T-helper 17 cell (primary cell): ENCODE measurements at places on chromosomes 7 and 10.
A peak's percentile ranks its signal among the peaks of the same experiment; 100 is the strongest.

GRCh38 chr10:79981450-79982361, 32.8 kb upstream of the SFTPD start:
- peaks cover 12% of the 10 kb centered on the region for H3K36me3 ChIP-seq
- H3K27ac ChIP-seq, result no peak overlapping the region
- no peak for DNase-seq
- peaks cover 8% of the 10 kb centered on the region for H3K4me1 ChIP-seq
- H3K27me3 ChIP-seq, result peaks cover 73% of the 10 kb centered on the region

- no peak overlapping the region for H3K27ac ChIP-seq
- no peak for DNase-seq
- no peak overlapping the region for H3K4me3 ChIP-seq
Observed at GRCh38 chr7:55065511-55066229, 46.9 kb downstream of the EGFR start.

DNA sequence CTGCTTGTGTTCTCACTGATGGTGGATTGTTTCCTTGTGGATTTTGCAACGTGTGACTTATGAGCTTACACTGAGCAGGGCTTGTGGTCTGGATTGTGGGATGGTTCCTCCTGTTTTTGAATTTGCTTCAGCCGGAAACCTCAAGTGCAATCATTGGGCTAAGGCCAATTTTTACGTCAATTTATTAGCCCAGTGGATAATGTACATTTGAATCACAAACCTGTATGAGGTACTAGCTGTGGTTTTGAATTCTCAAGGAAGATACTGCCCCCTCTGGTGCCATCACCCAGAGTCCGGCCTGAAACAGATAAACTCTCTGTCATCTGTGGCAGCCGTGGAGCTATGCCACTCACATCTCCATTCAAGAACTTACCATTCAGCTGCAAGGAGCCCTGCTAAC, 7.3 kb upstream of the ZNF777 start:
- H3K36me3 ChIP-seq, result peaks cover 5% of the 10 kb centered on the region
- no peak overlapping the region for H3K27ac ChIP-seq
- H3K4me3 ChIP-seq, result no peak overlapping the region
- H3K27me3 ChIP-seq, result peaks cover 14% of the 10 kb centered on the region

DNA sequence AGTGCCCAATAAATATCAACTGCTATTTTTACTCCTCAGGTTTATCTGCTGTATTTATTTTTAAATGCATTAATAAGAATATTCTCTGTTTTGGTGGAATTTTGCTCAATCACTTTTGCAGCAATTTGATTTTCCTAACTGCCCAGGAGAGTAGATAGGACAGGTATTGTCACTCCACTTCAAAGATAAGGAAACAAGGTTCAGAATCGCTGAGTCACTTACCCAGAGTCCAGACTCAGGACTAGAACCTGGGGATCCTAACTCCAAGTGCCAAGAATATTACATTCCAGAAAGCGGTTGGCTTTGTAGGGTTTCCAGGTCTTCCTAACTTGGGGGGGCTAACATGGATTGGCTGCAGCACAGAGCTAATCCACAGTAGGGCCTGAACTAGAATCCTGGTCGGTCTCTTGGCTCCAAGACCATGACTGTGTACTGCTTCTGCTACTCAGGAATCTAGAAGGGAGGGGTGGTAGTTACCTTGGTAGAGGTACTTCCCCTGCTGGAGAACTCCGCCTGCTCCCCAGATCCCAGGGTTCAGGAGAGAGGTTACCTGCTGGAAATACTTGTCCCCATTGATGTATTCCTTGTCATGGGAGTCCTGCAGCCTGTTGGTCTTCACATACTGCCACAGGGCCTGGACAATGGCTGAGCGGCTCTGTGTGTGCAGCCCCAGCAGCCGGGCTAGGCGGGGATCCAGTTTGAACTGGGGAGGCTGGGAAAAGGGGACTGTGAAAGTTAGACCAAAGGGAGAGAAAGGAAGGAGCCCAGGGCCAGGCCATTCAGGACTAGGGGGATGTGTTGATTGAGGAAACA, 7.3 kb downstream of the SMARCD3 start:
- no peak overlapping the region for H3K4me3 ChIP-seq
- no peaks in the 10 kb centered on the region for H3K36me3 ChIP-seq
- peak overlapping the region; percentile 39 for H3K27ac ChIP-seq

GRCh38 chr10:104045151-104046089, 40.3 kb downstream of the COL17A1 start:
- peaks cover 4% of the 10 kb centered on the region for H3K27me3 ChIP-seq
- H3K4me3 ChIP-seq, result no peak overlapping the region
- no peaks in the 10 kb centered on the region for H3K36me3 ChIP-seq
- peaks cover 2% of the 10 kb centered on the region for H3K4me1 ChIP-seq
- no peak for DNase-seq

DNA sequence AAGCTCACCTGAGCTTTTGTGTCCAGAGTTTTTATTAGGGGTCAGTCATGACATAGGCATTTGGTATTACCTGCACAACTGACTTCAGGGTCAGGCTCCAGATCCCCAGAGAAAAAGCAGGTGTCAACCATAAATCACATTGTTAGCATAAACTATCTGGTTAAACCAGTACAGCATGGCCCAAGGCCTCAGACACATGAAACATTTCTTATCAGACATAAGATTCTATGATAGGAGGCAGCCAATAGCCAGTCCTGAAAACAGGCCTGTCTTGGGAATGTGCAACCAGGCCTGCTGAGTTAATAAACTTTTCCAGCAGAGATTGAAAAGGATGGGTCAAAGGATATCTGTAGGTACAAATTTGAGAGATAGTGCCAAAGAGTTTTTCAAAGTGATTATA, 116.1 kb downstream of the TPST1 start:
- H3K27me3 ChIP-seq, result no peaks in the 10 kb centered on the region
- H3K27ac ChIP-seq, result no peak overlapping the region

DNA sequence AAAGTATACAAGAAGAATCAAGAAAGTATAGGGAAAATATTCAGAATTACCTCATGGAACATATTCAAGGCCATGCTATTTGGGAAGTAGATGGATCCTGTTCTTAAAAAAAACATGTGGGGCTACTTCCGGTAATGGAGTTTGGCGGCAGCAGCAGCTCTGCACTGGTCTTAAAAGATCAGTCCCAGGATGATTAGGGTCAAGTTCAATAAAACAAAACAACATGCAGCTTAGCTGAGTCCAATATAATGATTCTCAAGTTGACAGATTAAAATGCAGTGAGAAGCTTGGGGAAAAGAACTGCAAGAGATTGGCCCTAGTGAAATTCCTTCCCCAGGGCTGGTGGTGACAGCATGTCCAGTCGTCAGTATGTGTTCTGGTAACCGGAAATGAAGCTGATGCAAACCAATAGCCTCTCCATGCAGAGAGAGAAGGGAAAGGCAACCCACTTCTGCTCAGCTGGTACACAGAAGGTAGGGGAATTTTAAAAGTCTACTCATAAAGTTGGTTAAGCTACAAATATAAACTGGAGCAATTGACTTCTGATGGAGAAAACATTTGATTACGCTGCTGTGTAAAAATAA, 305.1 kb upstream of the IMMP2L start:
- no peaks in the 10 kb centered on the region for H3K4me1 ChIP-seq
- no peaks in the 10 kb centered on the region for H3K36me3 ChIP-seq
- no peak for DNase-seq
- H3K4me3 ChIP-seq, result no peak overlapping the region

GRCh38 chr10:114822444-114823076, 980 bp downstream of the FHIP2A start:
- peaks cover 2% of the 10 kb centered on the region for H3K36me3 ChIP-seq
- H3K27me3 ChIP-seq, result no peaks in the 10 kb centered on the region
- peaks cover 34% of the 10 kb centered on the region for H3K4me1 ChIP-seq
- H3K27ac ChIP-seq, result peak overlapping the region; percentile 96
- peak overlapping the region; percentile 93 for H3K4me3 ChIP-seq

DNA sequence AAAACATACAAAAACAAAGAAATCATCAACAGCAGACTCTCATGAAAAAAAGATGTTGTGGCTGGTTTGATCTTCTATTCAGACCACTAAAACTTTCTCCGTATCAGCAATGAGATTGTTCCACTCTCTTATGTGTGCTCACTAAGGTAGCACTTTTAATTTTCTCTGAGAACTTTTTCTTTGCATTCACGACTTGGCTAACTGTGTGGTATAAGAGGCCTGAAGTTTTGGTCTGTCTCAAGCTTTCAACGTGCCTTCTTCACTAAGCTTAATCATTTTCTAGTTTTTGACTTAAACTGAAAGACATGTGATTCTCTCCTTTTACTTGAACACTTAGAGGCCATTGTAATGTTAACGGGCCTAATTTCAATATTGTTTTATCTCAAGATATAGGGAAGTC, 1231.6 kb downstream of the SORCS3 start:
- H3K36me3 ChIP-seq, result no peaks in the 10 kb centered on the region
- DNase-seq, result no peak
- H3K27me3 ChIP-seq, result no peaks in the 10 kb centered on the region

DNA sequence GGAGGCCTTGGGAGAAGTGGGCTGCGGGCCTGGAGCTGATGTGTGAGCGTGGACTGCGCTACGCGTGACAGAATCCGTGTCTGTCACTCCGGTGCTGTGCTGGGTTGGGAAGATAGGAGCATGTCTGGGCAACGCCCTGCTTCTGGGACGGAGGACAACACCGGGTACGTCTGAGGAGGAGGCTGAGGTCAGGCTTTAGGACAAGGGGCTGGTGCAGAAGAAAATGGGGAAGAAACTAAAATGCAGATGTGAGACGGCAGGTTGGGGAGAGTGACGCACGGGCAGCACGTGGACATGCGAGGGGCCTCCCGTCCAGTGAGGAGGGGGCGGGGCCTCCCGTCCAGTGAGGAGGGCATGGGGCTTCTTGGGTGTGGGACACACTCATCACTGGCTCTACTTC, 207.4 kb downstream of the DNAJB6 start:
- no peaks in the 10 kb centered on the region for H3K36me3 ChIP-seq
- no peak for DNase-seq
- H3K27ac ChIP-seq, result no peak overlapping the region
- H3K4me3 ChIP-seq, result no peak overlapping the region
- H3K27me3 ChIP-seq, result peaks cover 5% of the 10 kb centered on the region

DNA sequence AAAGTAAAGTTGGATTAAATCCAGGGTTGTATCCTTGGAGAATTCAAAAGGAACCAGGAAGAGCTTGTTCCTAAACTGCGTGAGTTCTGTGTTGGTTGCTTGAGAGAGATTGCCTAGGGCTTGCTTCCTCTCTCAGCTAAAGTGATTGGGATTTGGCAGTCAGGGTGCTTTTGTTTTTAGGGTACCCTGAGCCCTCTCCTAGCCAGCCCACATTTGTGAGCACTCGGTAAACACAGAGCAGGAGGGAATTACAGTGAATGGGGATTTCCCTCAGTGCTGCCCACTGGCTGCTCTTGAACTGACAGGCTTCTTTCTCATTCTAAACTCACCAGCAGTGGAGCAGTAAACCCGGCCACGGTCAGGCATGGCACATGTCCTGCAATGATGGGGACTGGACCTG, 146.9 kb downstream of the TPST1 start:
- H3K4me3 ChIP-seq, result no peak overlapping the region
- no peaks in the 10 kb centered on the region for H3K4me1 ChIP-seq
- no peaks in the 10 kb centered on the region for H3K36me3 ChIP-seq
- peaks cover 18% of the 10 kb centered on the region for H3K27me3 ChIP-seq

DNA sequence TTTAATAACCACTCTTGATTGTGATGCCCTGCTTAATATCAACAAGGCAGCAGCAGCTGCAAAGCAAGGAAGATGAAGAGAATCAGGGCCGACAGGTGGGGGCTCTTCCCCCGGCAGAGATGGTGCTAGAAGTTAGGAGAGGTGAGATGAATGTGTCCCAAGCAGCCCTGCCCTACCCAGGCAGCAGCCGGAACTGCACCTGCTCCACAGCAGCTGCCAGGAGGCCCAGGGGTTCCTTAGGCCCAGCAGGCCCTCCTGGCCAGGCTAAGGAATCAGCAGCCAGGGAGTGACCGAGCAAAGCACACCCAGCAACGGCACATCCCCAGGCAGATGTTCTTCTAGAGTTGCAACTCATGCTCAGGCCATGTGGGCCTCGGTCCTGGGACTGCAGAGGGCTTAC, 17.9 kb downstream of the AFAP1L2 start:
- peaks cover 7% of the 10 kb centered on the region for H3K4me1 ChIP-seq
- no peak overlapping the region for H3K27ac ChIP-seq
- peaks cover 59% of the 10 kb centered on the region for H3K27me3 ChIP-seq

- H3K27me3 ChIP-seq, result no peaks in the 10 kb centered on the region
- peaks cover 2% of the 10 kb centered on the region for H3K36me3 ChIP-seq
- H3K4me1 ChIP-seq, result peaks cover 2% of the 10 kb centered on the region
- DNase-seq, result no peak
- H3K4me3 ChIP-seq, result no peak overlapping the region
Observed at GRCh38 chr10:68364101-68364886, 31.6 kb upstream of the PBLD start.

DNA sequence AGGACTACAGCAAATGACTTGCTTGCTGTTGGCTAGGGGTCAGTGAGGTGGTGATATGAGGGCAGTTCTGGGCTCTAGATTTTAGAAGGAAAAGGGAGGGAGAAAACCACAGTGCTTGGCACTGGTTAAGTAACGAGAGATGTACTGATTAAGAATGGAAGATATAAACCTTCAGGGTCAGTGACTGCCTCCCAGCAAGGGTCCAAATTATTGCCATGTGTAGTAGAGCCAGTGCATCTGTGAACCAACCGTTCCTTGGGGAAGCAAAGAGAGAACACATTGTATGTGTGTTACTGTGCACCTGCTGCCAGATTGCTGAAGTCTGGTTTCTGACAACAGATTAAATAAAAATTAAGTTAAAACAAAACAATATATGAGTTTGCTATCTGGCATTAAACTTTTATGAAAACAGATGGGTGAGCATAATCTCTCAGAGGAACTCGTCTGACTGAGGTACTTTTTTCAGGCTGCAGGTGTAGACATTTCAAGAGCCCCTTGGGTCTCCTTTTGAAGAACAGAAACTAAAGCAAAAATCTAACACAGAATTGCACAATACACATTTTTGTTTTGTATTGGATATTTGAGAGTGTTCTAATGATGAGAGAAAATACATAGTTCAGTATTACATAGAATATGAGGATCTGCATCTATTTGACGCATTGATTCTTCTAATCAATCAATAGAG, 1120.6 kb downstream of the SORCS3 start:
- no peak overlapping the region for H3K4me3 ChIP-seq
- H3K27me3 ChIP-seq, result no peaks in the 10 kb centered on the region

GRCh38 chr10:11880151-11881029, 57.2 kb downstream of the PROSER2 start:
- H3K27ac ChIP-seq, result no peak overlapping the region
- no peak overlapping the region for H3K4me3 ChIP-seq
- no peaks in the 10 kb centered on the region for H3K36me3 ChIP-seq

DNA sequence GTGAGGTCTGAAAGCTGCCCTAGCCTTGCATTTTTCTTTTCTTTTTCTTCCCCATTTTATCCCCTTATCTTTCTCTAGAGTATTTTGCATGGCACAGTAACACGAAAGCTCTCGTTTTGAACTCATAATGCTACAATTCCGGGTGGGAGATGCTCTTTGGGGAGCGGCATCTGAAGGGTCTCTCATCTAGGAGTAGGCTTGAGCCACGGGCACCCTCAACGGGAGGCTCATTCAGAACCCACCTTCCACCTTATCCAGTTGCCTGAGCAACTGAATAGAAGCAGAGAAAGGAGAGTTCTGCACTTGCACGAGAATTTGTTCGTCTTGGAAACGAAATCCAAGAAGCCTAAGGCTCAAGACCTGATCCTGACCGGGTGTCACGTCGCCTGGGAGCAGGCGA, 603.5 kb upstream of the FOXK1 start:
- no peak for DNase-seq
- H3K27ac ChIP-seq, result no peak overlapping the region
- no peaks in the 10 kb centered on the region for H3K4me1 ChIP-seq
- H3K27me3 ChIP-seq, result peaks cover 14% of the 10 kb centered on the region
- no peak overlapping the region for H3K4me3 ChIP-seq

- H3K27me3 ChIP-seq, result no peaks in the 10 kb centered on the region
- peaks cover 11% of the 10 kb centered on the region for H3K4me1 ChIP-seq
- no peak overlapping the region for H3K4me3 ChIP-seq
- DNase-seq, result no peak
- no peak overlapping the region for H3K27ac ChIP-seq
Observed at GRCh38 chr7:37052705-37053104, 328.4 kb upstream of the AOAH start.
